ENCODE measurements at places on chromosomes 2 and 18.

GRCh38 chr18:32958746-32959145, 185.9 kb upstream of the KLHL14 start:
- DNase-seq: no peak

DNA sequence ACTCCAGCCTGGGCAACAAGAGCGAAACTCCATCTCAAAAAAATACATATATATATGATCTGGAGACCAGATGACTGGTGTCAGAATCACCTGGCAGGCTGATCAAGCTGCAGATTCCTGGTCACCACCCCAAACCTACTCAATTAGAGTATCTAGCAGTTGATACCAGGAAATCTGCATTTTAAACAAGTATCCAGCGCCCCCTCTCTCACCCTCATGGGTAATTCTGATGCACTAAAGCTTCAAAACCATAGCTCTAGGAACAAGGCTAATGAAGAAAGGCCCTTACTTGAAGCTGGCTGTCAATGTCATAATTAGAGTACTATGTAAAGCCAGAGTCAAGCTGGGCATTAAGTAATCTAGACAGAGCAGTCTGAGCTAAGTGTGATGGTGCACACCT, 25.0 kb upstream of the PCBP1 start:
- DNase-seq: no peak

- DNase-seq: no peak
Observed at GRCh38 chr18:9866627-9867026, 19.1 kb upstream of the TXNDC2 start.

GRCh38 chr2:172195836-172196376, 93.2 kb upstream of the DLX2 start:
- no peak for DNase-seq

DNA sequence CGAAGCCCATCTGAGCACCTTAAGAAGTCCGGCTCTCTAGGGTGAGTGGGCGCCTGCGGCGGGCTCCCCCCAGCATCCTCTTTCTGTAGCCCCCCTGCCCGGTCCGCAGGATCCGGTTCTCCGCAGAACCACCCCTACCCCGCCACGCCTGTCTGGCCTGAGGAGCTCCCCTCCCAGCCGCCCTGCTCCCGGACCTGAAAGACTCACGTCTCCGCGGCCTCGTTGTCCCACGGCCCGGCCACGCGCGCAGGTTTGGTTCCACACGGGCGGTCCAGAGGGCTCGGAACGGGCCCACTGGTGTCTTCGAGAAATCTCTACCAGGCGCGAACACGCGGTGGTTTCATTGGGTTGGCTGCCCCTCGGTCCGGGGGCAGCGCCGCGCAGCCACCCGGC, 237 bp downstream of the SLC39A6 start:
- DNase-seq: no peak

DNA sequence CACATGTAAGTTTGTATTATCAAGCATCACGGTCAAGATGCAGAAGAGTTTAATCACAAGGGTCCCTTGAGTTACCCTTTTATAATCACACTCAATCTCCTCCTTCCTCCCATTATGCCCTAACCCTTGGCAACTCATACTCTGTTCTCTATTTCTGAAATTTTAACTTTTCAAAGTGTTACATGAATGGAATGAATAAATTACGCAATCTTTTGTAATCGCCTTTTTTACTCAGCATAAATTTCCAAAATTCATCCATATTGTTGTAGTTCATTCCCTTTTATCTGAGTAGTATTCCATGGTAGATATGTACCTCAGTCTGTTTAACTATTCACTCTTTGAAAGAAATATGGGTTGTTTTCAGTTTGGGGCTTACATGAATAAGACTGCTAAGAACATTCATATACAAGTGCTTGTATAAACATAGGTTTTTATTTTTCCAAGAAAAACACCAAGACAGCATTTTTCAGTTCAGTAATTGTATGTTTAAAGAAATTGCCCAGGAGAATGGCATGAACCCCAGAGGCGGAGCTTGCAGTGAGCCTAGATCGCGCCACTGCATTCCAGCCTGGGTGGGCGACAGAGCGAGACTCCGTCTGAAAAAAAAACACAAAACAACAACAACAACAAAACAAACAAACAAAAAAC, 430.9 kb upstream of the KCNH7 start:
- DNase-seq: no peak

DNA sequence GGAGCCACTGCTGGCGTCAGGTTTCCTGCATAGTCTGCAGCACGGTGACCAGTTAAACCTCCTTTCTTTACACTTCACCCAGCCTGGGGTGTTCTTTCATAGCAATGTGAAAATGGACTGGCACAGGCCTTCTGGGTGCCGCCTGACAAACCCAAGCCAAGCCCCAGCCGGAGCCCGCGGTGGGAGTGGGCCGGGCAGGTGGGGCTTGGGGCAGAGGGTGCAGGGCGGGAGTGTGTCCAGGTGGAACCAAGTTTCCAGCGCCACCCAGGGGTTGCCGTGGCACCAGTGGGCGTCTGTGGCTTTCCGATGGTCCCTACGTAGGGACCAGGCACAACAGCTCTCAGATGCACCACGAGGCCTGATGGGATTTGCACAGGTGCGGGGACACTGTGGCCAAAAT, 75.8 kb downstream of the RTP5 start:
- DNase-seq: no peak

- DNase-seq: no peak
Observed at GRCh38 chr2:188522517-188522916, 230.8 kb downstream of the GULP1 start.

- DNase-seq: no peak
Observed at GRCh38 chr18:40738321-40738880, 1216.6 kb upstream of the PIK3C3 start.

- DNase-seq: no peak
Observed at GRCh38 chr2:18219676-18220075, 340.8 kb downstream of the RDH14 start.

DNA sequence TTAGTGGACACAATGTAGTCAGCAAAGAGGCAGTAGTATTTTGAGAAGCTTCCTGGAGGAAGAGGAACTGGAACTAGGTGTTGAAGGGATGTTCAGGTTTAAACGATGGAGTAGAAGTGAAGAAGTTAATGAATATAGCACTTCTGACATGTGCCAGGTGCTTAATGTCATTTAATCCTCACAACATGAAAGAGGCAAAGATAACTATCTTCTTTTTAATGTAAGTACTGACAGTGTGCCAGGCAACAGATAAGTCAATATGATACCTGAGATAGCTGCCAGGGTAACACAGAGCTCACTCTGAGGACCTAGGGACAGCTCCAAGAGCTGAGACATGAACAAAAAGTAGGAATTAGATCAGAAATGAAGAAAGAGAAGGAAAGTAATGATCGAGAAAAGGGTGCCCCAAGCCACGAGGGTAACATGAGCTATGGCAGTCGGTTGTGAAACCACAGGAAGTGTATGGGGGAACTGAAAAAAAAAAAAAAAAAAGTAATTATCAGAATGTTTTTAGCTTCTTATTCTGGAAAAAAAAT, 140.7 kb downstream of the RNF144A start:
- DNase-seq: no peak

DNA sequence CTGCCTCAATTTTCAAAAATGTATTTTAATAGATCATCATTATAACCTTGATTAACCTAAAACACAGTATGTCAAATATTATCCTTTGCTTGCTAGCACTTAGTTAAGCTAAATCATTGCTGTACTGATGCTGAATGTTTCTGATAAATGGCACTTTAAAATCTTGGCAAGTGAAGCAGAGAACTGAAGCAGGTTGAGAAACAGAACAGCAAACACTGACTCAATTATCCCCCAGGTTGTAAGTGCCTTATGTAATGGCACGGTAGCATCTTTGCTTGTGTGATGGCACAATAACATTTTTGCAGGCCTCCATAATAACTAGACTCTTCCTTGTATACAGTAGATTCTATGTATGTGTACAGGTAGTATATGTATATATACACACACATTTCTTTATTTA, 33.8 kb downstream of the ARHGAP15 start:
- no peak for DNase-seq

GRCh38 chr2:152050341-152050740, 48.5 kb downstream of the CACNB4 start:
- no peak for DNase-seq

- DNase-seq: no peak
Observed at GRCh38 chr18:41630232-41630886, 324.7 kb upstream of the PIK3C3 start.

DNA sequence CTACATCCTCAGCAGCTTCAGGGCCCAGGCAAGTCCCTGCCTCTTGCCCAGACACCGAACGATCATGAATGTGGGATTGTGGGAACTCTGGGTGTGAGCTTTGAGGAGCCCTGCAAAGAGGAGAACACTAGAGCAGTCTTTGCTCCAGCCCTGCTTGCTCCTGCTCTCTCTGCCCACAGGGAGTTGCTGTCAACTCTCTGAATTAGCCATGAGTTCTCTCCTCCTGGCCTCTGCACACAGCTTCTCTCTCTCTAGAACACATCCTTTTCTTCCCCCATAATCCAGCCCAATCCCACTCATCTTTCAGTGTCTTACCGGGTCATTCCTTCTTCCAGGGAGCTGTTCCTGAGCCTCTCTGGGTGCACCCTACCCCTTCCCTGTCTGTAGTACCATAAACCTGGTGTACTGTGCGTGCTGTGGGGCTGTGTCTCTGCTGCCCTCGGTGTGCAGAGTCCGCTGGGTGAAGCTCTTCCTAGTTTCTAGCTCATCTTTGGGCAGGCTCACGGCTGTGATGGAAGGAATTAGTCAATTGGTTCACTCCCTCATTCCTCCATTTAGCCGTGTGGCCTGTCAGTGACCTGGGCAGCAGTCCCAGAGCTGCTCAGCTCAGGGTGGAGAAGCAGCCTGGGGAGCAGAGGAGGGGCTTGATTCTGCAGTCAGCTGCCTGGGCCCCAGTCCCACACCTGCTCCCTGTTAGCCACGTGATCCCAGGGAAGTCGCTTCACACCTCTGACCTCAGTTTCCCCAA, 132.9 kb upstream of the HDAC4 start:
- no peak for DNase-seq

DNA sequence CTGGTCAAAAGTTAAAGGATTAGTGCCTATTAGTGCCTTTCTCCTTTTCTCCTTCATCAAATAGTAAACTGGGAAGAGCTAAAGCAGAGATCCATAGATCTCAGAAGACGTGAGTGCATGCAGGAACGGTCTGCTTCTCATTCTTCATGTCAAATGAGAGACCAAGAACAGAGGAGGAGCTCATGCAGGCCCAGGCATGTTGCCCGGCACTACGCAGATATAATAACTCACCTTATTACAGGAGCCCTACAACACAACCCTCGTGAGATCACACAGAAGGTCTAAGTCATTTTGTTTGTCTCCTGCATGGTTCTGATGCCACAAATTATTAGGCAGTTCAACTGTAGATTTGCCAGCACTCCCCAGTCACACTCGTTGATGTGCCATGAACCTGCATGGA, 71.8 kb downstream of the CMPK2 start:
- DNase-seq: no peak

DNA sequence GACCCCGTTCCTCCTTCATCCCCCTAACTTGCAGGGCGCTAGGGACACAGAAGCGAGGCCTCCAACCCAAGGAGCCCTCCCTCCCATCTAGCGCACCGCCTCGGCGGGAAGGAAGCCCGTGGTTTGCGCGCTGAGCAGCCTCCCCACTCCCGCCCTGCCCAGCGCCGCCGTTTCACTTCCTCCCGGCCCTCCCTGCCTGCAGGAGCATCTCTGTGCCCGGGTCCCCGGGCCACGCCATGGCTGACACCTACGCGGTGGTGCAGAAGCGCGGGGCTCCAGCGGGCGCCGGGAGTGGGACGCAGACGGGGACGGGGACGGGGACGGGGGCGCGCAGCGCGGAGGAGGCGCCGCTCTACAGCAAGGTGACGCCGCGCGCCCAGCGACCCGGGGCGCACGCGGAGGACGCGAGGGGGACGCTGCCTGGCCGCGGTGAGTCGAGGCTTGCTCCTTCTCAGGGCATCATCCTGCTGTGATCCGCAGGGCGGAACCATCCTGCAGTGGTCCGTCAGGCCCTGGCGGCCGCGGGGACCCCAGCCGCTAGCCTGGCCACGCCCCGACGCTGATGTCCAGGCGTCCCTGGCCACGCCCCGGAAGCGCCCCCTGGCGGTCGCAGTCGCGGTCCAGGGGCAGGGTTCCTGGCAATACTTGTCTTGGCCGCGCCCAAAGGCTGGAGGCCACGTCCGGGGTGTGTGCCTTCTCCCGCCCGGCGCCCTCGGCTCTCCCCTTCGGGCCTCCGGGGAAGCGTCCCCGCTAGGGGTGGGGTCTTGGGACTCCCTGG, 16.4 kb downstream of the PTPN18 start:
- peak; percentile 69 for DNase-seq

DNA sequence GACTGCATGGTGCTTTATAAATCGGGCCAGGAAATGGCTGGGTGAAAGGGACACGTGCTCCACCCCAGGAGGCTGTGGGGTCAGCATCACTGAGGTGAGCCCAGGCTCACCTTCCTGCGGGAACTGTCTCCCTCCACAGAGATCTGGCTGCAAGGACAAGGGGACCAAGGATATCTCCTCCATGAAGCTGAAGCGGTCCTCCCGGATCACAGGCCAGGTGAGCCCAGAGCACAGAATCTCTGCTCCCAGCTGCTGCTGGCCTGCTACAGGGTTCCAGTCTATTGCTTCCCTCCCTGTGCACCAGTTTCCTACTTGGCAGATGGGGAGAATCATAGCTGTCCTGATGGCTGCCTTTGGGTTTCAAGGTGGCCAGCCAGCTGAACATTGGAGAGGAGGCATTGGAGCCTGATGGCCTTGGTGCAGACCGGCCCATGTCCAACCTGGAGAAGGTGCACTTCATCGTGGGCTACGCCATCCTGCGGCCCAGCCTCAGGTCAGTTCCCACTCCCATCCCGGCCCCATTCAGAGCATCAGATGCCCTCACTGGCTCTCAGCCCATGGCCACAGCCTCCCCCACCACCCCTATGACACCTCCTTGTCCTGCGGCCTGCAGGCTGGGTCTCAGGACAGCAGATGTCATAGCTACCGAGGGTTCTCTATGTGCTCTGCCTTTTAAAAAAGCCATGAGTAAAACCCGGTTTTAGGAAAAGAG, 33.7 kb upstream of the GPR17 start:
- DNase-seq: no peak

Measured in CD4-positive, alpha-beta T cell treated with Interleukin-2 at 100 ng/mL for 4 hours (primary cell).